ENCODE measurements at places on chromosomes 11 and 22.

- no peak for DNase-seq
Measured at GRCh38 chr11:16966930-16967671, 47.1 kb downstream of the PLEKHA7 start.

- peak; percentile 66 for DNase-seq
Measured at GRCh38 chr11:66280428-66280827, 2.5 kb downstream of the CNIH2 start.

- DNase-seq = no peak
Measured at GRCh38 chr22:39097098-39098020, at the start of gene APOBEC3H. Gene APOBEC3H, plus strand, starts transcription at chr22:39097244. Its CDS starts 3,035 bp downstream, at chr22:39100279.

GRCh38 chr11:76419896-76420295 is 24.9 kb upstream of the EMSY start:
- peak; percentile 17 for DNase-seq

DNA sequence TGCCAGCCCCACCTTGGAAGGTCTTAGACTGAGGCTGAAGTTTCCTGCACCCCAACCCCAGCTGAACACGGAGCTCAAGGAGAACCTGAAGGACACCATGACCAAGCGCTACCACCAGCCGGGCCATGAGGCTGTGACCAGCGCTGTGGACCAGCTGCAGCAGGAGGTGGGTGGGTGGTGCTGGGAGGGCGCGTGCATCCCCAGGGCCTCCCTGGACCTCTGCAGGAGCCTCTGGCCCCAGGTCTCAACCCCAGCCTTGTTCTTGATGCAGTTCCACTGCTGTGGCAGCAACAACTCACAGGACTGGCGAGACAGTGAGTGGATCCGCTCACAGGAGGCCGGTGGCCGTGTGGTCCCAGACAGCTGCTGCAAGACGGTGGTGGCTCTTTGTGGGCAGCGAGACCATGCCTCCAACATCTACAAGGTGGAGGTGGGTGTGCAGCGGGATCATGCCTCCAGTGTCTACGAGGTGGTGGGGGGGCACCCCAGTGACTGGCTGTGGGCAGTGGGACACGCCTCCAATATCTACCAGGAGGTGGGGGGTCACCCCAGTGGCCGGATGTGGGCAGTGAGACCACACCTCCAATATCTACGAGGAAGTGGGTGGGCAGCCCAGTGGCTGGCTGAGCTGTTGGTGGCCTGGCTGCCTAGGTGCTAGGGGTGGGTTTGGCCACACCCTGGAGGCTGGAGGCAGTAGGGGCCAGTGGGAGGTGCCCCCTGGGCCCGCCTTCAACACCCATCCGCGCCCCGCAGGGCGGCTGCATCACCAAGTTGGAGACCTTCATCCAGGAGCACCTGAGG is 4.6 kb downstream of the CD151 start:
- no peak for DNase-seq
